Stimulated activated CD4-positive, alpha-beta T cell treated with anti-CD3 and anti-CD28 coated beads, Interleukin-4, amount 100 ng/mL, for 1 hour (primary cell): ENCODE measurements at places on chromosomes 2 and 18.

- DNase-seq, result no peak
Observed at GRCh38 chr2:8219631-8220355, 462.1 kb upstream of the ID2 start.

DNA sequence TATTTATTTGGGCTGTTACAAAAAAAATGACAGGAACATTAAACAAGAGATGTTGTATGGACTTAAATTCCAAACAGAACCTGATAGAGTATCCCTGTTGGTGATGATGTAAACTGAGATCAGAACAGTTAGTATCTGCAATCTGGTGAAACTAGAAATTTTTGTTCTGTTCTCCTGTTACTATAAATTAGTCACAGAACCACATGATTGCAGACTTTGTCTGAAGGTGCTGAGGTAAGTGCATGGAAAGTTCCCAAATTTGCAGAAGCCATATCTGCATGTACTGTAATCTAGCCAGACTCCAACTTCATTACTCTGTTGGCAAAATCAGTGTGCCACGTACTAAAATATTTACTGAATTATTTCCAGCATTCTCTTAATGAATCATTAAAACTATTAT lies 516.3 kb upstream of the FSIP2 start:
- DNase-seq, result no peak

GRCh38 chr2:100535855-100536254 lies 26.9 kb upstream of the PDCL3 start:
- no peak for DNase-seq

DNA sequence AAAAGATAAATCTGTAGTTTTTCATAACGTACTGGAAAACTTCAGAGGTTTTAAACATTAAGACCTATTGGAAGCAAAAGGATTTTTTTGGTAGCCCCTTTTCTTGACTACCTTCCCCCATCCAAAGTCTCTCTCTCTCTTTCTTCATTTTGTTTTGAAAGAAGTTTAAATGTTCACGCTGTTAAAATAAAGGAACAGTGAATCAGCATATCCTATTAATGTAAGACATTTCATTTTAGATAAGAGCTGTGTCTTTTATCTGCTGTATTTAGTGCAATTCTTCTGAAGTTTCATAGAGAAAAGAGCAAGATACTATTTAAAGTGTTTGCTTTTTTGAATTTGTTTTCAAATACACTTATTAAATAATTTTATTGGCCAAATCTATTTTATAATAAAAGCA lies 205.5 kb upstream of the POU3F3 start:
- DNase-seq, result no peak

DNA sequence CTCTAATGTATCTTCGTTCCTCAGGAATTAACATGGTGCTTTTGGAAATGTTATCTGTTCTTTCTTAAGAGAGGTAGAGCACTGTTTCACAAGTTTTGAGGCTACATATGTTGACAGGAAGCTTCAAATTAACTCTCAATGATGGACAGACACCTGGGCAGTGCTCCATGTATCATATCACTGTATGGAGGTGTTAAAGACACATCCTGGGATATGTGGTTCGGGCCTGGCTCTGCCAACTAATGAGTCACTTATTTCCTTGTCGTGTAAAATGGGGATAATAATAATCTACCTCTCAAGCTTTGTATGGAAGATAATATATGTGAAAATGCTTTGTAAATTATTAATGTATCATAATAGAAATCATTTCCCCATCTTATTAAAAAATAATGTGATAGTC lies 90.2 kb downstream of the PARD3B start:
- no peak for DNase-seq

DNA sequence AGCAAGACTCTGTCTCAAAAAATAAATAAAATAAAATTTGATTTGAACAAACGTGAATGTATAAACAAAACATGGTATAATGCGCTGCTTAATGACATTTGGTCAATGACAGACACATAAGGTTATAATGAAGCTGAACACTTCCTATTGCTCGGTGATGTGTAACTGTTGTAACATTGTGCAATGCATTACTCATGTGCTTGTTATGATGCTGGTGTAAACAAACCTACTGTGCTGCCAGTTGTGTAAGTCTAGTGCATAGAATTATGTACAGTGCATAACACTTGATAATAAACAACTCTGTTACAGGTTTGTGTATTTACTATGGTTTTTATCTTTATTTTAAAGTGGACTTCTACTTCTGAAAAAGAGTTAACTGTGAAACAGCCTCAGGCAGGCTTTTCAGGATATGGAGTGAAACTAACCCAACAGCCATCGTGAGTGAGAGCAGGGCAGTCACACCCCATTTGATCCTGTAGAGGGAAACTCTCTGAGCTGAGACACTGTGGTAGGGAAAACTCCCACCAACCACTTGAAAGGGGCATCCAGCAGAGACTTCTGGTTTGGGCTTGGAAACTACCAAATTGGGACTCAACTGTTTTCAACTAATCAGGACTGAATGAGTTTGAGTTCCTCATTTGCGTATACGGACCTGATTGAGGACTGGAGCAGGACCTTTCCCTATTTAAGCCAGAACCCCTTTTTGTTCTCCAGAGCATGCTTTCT lies 8.7 kb upstream of the RPRD1A start:
- DNase-seq, result no peak

- DNase-seq, result no peak
Observed at GRCh38 chr18:4357579-4357978, 97.5 kb downstream of the DLGAP1 start.

- DNase-seq, result no peak
Observed at GRCh38 chr18:28541276-28541930, 364.5 kb upstream of the CDH2 start.

GRCh38 chr2:104091894-104092293 lies 762.0 kb upstream of the POU3F3 start:
- DNase-seq, result no peak

- DNase-seq, result no peak
Observed at GRCh38 chr18:2958819-2959298, 54.1 kb downstream of the LPIN2 start.

- DNase-seq, result no peak
Observed at GRCh38 chr2:236762628-236763027, 193.0 kb downstream of the ACKR3 start.
